ENCODE measurements at places on chromosomes 5 and 9.

DNA sequence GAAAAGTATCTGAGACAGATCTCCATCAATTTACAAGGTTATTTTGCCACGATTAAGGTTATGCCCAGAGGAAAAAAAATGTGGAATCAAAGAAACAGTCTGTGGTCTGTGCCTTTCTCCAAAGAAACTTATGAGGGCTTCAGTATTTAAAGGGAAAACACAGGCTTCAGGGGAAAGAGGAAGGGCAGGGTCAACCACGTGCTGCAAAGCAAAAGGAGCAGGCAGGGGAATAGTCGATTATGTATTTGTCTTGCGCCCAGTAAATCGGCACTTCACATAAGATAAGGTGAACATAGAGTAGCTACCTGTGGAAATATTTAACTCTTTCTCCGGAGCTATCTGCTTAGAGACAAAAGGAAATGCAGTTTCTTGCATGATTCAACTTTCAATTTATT lies 343.7 kb downstream of the RAB3C start:
- no peak for DNase-seq

GRCh38 chr5:1318659-1319251 lies 23.9 kb upstream of the TERT start:
- DNase-seq = no peak

DNA sequence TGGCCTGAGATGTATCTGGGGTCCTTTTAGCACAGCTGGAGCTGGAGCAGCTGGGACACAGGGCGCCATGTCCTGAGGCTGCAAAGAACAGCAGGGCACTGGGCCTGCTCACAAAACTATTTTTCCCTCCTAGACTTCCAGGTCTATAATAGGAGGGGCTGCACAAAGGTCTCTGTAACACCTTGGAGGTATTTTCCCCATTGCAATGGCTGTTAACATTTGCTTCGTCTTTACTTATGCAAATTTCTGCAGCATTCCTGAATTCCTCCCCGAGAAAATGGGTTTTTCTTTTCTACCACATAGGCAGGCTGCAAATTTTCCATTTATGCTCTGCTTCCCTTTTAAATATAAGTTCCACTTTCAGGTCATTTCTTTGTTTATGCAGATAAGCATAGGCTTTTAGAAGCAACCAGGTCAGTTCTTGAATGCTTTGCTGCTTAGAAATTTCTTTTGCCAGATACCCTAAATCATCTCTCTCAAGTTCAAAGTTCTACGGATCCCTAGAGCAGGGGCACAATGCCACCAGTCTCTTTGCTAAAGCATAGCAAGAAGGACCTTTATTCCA lies 130.8 kb downstream of the PCSK1 start:
- no peak for DNase-seq

DNA sequence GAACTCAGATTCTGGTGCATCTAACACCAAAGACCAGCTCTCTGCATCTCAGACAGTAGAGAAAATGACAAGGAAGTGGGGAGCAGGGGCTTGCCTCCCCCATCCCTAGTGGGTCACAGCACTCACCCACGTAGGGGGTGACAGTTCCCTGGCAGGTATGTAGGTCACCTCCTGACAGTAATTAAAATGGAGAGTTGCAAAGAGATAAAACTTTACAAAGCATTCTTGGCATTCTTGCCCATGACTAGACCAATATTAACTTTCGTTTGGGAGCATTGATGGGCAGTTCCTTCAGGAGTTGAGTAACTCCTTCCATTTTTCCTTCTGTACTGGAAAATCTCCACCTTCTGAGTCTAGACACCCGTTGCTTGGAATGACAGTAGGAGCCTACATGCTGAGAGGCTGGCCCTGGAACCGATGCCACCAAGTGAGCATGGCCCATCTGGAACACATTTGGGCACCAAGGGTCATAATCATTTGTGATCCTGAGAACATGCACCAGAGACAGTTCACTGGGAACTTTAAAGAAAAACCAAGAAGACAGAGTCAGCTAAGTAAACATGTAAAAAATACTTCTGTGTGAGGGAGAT lies 81.5 kb upstream of the MSX2 start:
- no peak for DNase-seq

- no peak for DNase-seq
Observed at GRCh38 chr5:138647261-138647788, 72.1 kb upstream of the HSPA9 start.

GRCh38 chr5:80037366-80037765 lies 2.2 kb downstream of the THBS4 start:
- no peak for DNase-seq

- no peak for DNase-seq
Observed at GRCh38 chr9:34796924-34797323, 87.0 kb upstream of the CCL21 start.

DNA sequence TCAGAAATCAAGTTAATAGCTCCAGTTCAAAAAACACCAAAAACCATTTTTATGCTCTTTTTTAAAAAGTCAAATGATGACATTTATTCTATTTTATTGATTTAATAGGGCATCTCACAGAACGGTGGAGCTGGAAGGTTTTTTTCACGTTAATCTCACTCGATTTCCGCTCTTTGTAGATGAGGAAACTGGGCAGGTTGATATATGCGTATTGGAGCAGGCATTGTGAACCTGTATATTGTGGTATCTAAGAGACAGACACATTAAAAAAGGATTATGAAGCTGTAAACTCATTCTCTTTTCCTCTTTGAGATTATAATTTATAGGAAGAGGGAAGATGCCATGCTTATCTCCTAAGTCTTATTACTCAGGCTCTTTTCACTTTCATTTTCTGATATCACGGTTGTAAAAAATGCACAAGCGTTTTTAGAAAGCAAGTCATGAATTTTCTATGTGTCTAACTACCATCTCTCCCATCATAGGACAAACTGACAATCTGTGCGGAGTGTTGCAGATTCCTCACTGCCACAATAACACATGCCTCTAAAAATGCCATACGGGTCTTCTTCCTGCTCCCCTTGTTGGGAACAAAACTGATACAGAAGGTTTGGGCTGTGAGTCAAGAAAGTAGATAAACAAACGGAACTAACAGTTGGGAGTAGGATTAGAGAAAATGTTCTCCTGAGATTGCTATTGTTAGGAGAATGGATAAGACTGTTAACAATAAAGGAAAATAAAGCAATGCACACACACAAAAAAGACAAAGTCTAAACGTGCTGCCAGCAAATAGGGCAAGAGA lies 1997.7 kb downstream of the MAT2B start:
- DNase-seq = no peak

- DNase-seq = no peak
Observed at GRCh38 chr5:89397096-89397495, 514.1 kb upstream of the MEF2C start.

DNA sequence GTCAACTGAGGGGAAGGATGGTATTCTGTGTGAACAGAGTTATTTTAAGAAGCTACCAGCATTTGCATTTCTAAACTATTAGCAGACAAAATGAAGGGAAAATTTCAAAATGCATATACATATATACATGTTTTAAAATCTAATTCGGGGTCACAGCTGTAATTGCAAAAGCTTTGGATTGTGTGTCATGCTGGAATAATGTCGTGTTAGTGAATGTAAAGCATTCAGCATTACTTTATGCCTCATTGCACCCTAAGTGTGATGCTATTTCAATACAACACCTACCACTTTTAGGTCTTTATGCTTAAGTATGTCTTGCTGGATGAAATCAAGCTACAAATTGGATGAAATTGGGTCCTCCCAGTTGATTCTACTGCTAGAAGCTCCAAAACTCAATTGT lies 687.6 kb upstream of the MEF2C start:
- DNase-seq = no peak

DNA sequence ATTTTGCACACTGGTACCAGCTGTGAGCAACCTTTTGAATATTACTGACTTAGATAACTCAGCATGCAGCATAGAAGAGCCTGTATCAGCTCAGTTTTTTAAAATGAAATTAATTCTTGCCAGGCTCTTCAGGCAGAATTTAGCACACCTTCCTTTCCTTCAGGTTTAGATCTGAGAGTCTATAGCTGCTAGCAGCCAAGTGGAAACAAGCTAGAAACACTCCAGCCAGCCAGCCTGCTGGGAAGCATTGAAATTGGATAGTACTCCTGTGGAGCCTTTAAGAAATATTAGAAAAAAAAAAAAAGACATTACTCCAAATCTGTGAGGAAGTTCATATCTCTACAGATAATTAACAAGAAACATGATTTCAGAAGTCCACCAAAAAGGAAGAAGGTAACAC lies 812.2 kb downstream of the DTWD2 start:
- no peak for DNase-seq

- peak; percentile 28 for DNase-seq
Observed at GRCh38 chr5:179187681-179188575, 127.8 kb downstream of the ZNF354C start.

DNA sequence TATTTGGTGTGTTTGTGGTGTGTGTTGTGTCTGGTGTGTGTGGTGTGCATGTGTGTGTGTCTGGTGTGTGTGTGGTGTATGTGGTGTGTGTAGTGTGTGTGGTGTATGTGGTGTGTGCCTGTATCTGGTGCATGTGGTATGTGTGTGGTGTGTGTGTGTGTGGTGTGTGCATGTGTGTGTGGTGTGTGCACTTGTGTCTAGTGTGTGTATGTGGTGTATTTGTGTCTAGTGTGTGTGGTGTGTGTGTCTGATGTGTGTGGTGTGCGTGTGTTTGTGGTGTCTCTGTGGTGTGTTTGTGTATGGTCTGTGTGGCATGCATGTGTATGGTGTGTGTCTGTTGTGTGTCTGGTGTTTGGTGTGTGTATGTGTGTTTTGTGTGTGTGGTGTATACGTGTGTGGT lies 71.1 kb downstream of the CACNA1B start:
- DNase-seq = no peak

GRCh38 chr9:119500072-119500771 lies 131.0 kb upstream of the BRINP1 start:
- DNase-seq = no peak

- no peak for DNase-seq
Observed at GRCh38 chr9:9949978-9950377, 662.8 kb downstream of the PTPRD start.

DNA sequence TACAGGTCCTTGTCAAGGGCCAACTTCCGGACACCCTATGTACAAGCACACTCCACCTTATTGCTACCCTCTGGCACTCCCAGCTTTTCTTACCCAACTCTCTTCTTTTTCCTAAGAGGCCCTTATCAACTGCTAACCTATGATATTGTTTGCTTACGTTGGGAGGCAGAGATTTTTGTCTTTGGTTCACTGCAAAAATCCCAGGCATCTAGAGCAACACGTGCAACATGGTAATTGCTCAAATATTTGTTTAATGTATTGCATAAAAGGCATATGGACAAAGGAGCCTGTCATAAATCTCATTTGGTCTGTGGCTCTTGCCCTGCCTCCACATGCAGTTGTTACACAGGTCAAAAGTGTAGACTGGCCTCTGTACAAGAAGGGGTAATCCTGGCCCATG lies 35.8 kb upstream of the ATP10B start:
- DNase-seq = no peak

DNA sequence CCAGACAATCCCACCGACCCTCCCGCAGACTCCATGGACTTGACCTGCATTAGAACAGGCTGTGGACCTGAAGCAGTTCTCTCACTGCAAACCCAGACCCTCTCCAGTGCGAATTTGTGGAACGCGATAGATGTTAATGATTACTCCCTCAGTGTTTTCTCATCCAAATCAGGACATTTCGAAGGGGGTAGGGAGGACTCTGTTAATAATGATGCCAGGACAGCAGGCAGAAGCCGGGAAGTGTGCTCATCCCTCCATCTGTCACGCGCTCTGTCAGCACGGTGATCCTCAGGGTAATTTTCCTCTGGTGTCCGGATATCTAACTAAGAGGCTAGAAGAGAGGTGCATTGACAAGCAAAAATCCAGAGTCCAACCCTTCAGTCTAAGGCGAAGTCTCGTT lies 18.8 kb downstream of the RAPGEF1 start:
- DNase-seq = no peak

DNA sequence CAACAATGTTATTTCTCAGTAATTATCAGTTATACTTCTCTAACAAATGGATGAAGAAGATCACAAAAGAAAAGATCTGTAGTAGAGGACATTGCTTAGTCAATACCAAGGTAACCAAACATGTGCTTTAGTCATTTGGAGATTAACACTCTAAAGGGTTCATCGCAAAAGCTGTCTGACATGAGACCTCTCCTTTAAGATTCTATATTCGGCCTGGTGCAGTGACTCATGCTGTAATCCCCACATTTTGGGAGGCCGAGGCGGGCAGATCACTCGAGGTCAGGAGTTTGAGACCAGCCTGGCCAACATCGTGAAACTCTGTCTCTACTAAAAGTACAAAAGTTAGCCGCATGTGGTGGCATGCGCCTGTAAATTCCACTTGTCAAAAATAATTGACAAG lies 18.3 kb upstream of the CKMT2 start:
- no peak for DNase-seq

- no peak for DNase-seq
Observed at GRCh38 chr5:134570886-134571285, 45.4 kb downstream of the JADE2 start.

GRCh38 chr5:32317041-32317440 lies 4.3 kb upstream of the MTMR12 start:
- DNase-seq = no peak

GRCh38 chr5:40634593-40634992 lies 45.1 kb upstream of the PTGER4 start:
- no peak for DNase-seq

- DNase-seq = peak; percentile 78
Observed at GRCh38 chr5:116576053-116576713, 1.6 kb upstream of the SEMA6A start.

GRCh38 chr9:7394002-7394774 lies 405.4 kb downstream of the DMAC1 start:
- no peak for DNase-seq

GRCh38 chr5:141762790-141763368 lies 80.8 kb upstream of the ARAP3 start:
- DNase-seq = no peak

DNA sequence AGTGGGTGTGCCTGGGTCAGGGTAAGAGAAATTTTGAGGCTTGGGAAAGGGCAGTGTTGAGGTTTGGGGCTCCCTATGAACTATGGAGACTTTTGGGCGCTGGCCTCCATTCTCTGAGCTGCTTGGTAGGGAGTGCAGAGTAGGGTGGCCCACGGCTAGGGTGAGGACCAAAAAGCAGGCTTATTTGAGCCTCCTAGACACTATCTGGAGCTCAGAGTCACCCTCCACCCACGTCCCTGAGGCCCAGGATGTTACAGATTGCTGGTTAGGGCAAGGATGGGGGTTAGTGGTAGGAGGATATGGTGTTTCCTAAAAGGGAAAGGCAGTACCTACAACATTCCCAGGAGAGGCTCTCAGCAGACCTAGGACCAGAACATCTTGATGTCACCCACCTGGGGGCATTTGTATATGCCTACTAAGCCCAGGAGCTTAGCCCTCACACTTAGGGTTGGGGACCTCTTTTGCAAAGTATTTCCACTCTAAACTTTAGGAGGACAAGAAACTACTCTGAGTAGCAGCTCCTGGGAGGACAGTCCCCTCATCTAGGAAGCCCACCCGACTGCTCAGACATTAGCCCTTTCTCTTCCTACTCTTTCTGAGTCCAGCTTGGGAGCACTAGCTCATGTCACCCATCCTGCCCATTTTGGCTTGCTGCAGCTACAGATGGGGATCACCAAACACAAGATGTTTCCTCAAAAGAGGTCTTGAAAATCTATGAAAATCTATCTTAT lies 2.3 kb downstream of the SHROOM1 start:
- DNase-seq = no peak

All from midbrain (tissue), 1 donor.